ENCODE measurements at places on chromosomes 5 and 9.

DNA sequence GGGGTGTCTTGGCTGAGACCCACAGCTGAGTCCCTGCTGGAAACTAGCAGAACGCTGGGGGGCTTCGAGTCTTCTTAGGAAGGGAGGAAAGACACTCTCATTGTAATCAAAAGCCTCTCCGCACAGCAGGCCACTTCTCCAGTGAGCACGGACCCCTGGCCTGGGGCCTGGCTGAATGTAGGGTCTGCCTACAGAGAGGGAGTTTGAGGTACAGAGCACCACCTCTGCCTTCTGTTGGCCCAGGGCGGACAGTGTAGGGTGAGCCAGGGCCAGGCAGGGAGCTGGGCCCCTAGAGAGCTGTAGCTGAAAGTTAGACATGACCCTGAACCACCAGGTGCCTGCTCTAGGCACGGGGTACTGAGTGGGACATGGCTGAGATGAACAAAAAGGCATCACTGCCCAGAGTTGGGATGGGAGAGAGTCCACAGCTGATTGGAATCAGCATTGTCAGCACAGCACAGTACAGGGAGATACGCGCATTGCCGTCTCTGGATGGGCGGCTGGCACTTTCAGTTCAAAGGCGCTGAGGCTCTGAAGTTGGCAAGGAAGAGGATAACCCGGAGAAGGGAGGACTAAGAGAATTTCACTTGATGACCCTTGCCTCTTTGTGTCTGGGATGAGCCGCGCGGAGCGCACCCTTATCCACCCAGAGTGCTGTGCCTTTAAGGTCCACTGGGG, 363 bp upstream of the SLC25A48 start:
- DNase-seq = no peak

DNA sequence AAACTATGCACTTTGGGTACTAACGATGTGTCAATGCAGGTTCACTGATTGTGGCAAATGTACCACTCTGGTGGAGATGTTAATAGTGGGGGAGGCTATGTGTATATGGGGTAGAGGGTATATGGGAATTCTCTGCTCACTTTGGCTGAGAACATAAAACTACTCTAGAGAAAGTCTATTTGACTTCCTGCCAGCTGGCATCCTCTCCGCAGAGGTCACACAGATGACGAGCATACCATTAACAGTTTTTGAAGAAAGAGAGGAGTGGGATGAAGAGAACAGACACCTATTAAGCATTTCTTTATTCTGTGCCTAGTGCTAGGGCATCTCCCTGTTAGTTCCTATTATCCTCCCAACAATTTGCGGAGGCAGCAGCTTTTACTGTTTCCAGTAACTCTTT, 58.4 kb upstream of the TRIM32 start:
- no peak for DNase-seq

GRCh38 chr5:178428341-178429155, 161.6 kb downstream of the COL23A1 start:
- DNase-seq = no peak

DNA sequence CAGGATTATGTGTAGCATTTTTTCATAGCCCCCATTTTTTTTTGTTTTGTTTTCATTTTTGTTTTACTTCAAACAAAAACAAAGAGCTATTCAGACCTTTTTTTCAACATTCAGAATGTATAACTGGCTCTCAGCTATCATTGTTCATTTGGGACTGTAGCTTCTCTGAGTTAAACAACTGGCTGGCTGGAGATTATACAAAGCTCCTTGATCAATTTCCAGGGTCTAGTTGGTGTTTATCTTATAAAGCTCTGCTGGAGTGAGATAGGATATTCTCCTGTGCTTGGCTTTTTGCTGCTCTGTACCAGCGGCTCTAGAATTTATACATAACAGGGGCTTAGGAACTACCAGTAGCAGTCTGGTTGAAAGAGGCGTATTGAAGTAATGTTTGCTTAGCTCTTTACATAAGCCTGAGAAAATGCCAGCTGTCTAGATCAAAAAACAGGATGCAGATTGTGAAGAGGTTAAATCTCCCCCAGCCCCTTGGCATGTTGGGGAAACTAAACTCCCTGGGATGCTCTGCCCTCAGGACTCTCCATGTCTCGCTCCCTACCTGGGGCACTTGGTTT, 15.2 kb downstream of the GARNL3 start:
- no peak for DNase-seq
